Epithelial cell of esophagus (primary cell): ENCODE measurements at places on chromosomes 16 and 17.

DNA sequence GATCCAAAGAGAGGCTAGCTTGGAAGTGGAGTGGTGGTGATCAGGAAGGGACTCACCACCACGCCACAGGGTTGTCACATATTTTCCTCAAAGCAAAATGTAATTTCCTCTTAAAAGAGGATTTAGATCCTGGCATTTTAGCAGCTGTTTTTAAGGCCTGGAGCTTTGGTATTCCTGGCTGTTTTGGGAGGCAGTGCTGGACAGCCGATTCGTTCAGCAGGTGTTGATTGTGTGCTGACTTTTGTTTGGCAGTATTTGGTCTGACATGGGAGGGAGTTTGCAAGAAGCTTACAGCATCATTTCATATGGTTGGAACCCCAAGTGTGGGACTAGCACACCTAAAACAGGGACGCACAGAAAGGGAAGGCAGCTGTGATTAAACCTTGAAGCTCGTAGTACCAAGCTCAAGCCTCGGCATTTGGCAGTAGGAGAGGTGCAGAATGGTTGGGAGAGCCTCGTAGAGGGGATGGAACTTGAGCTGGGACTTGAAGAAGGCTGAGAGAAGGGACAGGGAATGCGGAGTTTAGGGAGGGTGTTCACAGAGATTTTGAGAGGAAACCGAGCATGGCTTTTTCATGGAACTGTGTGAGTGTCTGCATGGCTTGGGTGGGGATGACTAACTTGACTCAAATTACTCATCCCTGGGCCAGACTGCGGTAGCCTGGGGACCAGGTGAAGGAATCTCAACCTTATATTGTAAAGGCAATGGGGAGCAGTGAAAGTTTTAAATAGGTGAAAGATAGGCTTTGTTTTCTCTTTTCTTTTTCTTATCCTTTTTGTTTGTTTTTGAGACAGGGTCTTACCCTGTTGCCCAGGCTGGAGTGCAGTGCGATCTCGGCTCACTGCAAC lies 52.3 kb downstream of the RPTOR start:
- DNase-seq = peak; percentile 75

DNA sequence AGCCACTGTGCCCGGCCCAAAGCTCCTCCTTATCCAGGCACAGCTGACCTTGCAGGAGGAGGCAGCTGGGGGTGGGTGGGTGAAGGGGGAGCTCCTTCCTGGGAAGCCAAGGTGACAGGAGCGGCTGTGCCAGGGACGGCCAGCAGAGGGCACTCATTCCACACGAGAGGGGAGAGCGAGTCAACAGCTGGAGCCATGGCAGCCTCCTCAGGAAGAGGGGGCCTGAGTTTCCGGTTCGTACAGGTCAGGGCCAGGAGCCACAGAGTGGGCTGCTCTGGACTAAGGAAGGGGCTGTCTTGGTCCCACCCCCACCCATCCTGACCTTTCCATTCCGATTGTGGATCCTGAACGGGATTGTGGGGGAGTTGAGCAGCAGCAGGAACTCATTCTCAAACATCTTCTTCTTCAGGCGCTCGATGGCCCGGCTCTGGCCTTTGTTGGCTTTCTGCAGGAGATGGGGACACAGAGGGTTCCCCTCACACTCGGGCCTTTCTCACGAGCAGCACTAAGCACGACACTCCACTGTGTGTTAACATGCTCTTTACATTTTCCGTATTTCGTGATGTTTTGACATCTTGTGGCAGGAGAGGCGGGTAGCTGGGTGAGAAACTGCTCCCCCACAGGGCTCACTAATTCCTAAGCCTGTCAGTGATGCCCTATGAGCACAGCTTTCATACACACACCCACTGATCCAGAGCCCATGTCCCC lies 61.6 kb downstream of the TIMM22 start:
- DNase-seq = peak; percentile 65

GRCh38 chr16:49617016-49617629 lies 238.8 kb downstream of the ZNF423 start:
- DNase-seq = no peak

GRCh38 chr16:67641779-67642708 lies 2.9 kb upstream of the CARMIL2 start:
- peak; percentile 69 for DNase-seq

- peak; percentile 54 for DNase-seq
Measured at GRCh38 chr17:81097943-81098308, 63.0 kb downstream of the BAIAP2 start.

- peak; percentile 74 for DNase-seq
Measured at GRCh38 chr16:66549284-66550131, at the start of gene TK2. Gene TK2, minus strand, starts transcription at chr16:66550122. Its CDS starts 61 bp downstream, at chr16:66550061.

DNA sequence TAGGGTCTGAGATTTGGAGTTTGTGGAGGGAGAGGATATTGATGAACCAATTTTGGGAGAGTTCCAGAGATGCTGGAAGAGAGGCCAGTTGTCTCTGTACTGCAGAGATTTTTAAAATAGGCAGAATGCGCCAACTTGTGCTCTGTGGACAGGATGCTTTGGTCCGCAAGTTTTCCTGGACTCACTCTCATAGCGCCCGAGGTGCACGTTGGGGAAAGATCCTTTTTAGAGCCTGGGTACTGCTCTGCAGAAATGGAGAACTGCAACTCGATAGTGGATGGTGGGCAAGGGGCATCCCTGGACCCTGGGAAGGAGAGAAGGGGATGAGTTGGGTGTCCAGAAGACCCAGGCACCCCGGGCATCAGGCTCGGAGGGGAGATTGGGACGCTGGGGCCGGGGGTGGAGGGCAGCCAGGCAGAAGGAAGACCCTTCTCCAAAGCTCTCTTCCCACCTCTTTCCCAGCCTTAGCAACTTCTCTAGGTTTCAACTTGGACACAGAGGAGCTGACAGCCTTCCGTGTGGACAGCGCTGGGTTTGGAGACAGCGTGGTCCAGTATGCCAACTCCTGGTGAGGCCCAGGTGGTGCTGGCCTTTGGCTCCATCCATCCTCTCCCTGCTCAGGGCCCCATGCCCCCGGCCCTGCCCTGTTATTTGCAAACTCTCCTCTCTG lies 590 bp downstream of the ITGAX start:
- no peak for DNase-seq

DNA sequence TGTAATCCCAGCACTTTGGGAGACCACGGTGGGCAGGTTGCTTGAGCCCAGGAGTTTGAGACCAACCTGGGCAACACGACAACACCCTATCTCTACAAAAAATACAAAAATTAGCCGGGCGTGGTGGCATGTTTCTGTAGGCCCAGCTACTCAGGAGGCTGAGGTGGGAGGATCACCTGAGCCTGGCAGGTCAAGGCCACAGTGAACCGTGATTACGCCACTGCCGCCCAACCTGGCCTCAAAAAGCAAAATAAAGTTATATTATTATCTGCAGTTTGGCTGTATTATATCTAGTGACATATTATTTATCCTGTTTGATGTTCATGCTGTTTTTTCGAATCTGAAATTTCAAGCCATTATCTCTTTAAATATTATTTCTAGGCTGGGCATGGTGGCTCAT lies 26.5 kb downstream of the ST3GAL2 start:
- DNase-seq = no peak

DNA sequence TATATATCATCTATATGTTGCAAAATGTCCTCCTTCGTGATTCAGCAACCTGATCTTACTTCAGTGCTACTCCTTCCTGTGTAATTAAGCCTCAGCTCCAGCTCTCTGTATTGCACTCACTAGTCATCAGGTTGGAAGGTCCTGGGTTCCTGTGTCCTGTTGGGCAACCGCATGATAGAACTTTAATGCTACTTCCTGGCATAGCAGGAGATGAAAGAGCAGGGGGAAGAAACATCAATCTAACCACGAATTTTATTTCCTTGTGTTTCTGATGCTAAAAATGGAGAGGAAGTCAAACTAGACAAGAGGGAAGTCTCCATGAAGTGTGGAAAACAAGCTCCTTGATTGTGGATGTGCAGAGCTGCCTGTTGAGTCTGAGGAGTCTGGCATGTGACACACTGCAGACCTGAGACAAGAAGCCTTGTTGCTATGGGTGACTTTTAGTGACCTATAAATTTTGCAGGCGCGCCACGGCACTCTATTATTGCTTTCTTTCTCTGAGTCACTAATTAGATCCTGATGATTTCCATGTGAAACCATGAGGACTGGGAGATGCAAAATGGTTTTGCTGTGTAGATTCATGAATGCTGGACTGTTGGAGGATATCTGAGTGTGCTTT lies 25.6 kb downstream of the IGSF6 start:
- peak; percentile 94 for DNase-seq

DNA sequence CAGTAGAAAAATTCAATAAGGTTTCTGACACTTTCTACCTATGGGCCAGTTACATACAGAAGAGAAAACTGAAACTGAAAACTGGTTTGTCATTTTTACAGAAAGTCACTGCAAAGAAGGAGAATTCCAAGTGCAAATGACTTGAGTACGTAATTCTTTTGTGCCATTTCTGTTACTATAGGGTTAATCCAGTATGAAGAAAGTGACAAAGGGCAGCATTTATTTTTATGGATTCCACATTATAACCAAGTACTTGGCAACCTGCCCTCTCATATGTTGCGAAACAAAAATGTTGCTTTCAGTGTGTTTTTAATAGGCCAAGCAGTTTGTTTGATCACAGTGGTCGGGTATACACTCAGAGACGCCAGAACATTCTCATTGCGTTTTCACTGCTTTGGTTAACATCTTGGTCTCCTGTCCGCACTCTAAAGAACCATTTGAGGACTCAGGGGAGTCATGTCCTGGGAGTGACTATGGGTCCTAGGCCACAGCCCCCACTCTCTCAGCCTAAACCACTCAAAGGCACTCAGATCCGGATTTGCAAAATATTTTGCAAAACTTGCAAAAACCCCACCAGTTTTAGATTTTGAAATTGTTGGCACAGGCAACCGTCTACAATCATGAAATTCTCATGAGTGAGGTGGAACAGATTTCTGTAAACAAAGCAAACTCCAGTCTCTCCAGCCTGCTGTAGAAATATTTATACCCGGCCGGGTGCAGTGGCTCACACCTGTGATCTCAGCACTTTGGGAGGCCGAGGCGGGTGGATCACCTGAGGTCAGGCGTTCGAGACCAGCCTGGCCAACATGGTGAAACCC lies 15.4 kb upstream of the HELZ start:
- peak; percentile 57 for DNase-seq

DNA sequence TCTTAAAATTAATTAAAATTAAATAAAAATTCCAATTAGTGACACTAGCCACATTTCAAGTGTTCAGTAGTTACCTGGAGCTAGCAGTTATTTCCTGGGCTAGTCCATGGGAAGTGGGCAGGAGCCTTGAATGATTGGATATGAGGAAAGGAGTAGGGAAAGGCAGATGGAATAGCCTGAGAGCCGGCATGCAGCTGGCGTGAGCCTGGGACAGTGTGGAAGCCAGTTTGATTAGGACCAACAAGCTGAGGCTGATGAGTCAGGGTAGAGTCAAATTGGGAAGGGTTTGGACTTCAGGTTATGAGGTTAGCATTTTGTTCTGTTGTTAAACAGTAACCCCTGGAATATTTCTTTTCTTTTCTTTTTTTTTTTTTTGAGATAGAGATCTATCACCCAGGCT lies 15.3 kb upstream of the GNA13 start:
- DNase-seq = peak; percentile 69

- DNase-seq = no peak
Measured at GRCh38 chr17:66963909-66964771, at the start of gene CACNG4. Gene CACNG4, plus strand, starts transcription at chr17:66964707. Its CDS starts 205 bp downstream, at chr17:66964912.

GRCh38 chr17:32854207-32854606 lies 22.7 kb downstream of the MYO1D start:
- peak; percentile 54 for DNase-seq

GRCh38 chr16:73172973-73173709 lies 125.2 kb upstream of the ZFHX3 start:
- DNase-seq = no peak

DNA sequence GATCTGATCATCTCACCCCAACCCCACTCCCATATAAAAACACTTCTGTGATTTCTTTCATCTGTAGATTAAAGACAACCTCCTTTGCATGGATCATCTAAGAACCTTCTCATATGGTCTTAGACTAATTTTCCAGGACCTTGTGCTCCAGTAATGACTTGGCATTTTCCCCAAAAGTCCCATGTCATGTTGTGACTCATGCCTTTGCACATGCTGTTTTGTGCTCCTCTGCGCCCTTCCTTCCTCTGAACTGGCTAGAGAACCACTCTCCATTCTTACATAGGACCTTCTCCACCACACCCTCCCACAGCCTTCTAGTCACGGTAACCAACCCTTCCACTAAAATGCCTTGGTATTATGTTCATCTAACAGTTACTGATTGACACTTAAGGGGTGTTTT lies 99.5 kb upstream of the AXIN2 start:
- DNase-seq = peak; percentile 12

GRCh38 chr16:31107465-31107867 lies 720 bp upstream of the BCKDK start:
- DNase-seq = no peak

DNA sequence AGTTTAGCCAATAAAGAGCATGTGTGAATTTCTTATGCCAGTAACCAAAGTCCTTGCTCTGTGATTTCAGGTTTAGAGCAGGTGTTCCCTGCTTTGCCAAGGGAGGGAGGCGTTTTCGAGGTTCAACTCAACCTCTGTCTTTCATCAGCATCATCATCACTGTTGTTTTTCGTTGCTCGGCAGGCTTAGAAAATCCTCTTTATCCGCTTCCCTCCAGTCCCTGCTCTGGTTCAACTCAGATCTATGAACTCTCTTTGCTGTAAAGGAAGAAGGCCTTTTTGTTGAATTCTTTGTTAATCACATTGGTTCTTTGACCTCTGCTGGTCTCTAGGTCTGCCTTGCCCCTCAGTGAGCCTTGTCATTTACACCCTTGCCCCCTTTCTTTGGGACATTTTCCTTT lies 243.9 kb upstream of the RBFOX1 start:
- no peak for DNase-seq

GRCh38 chr17:31074772-31075555 lies 19.8 kb upstream of the NF1 start:
- peak; percentile 78 for DNase-seq

- no peak for DNase-seq
Measured at GRCh38 chr17:50816771-50817751, 18.3 kb upstream of the WFIKKN2 start.

DNA sequence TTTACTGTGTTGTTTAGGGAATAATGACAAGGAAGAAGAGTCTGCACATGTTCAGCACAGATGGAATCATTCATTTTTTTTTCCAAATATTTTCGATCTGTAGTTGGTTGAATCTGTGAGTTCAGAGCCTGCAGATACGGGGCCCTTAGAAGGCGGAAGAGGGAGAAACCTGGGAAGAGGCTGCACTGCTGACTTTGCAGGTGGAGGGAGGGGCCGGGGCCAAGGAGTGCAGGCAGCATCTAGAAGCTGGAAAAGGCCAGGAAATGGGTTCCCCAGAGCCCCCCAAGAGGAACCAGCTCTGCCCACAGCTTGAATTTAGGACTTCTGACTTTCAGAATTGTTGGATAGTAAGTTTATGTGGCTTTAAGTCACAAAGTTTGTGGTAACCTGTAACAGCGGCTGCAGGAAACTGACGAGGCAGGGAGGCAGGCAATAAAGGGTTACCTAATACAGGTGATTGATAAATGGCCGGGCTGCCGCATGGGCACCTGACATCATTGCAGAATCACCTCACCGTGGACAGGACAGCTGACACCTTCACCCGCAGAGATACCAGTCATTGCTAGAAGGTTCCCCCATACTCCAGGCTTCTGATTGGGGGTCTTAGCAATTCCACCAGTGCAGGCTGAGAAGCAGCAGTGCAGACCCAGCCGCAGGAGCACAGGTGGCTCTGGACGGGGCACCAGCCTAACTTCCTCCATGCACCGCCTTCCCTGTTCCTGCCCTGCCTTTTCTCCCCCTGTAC lies 181.3 kb downstream of the IRF8 start:
- DNase-seq = no peak

- peak; percentile 56 for DNase-seq
Measured at GRCh38 chr17:8894673-8895578, 27.5 kb upstream of the PIK3R6 start.

- DNase-seq = peak; percentile 75
Measured at GRCh38 chr17:43547659-43548256, 1.6 kb upstream of the ETV4 start.
